CD4-positive, alpha-beta T cell treated with Interleukin-17A for 1 hour (primary cell): ENCODE measurements at places on chromosomes 6 and 20.

GRCh38 chr6:60670036-60670435 is 1616.0 kb downstream of the KHDRBS2 start:
- no peak for DNase-seq

DNA sequence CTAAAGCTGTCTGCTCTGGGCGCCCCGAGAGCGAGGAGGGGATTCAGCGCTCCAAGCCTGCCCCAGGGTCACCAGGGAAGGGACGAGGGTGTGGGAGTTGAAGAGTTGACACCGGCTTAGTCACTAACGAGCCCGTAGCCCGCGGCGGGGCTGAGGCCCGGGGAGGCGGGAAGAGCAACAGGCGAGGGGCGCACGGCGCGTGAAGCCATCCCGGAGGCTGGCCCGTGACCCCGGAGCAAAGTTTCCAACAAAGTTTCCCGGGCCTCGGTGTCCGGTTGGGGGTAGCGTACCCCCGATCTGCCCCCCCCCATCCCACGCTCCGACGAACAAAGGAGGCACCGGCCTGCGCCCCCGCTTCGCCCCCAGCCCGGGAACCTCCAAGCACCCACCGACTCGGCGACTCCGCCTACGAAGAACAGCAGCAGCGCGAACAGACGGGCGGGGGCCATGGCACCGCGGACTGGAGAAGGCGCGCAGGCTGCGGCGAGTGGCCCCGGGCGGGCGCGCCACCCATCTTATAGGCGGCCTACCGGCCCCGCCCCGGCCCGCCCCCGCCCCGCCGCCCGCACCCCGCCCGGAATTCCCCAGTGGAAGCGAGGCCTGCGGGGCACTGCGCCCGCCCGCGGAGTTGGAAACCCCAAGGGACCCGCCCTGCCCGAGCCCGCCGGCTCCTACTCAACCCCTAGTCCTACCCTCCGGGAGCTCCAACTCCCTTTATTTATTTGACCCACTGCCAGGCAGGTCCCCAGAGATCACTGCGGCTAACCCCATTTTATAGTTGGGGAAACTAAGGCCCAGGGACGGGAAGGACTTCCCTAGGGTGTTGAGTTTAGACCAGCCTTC is at the start of gene SDC4:
TSS of gene SDC4 (minus strand) at position 489 of the 843 bp plus-strand sequence. CDS start at position 449, 40 bp downstream.
- peak; percentile 72 for DNase-seq

DNA sequence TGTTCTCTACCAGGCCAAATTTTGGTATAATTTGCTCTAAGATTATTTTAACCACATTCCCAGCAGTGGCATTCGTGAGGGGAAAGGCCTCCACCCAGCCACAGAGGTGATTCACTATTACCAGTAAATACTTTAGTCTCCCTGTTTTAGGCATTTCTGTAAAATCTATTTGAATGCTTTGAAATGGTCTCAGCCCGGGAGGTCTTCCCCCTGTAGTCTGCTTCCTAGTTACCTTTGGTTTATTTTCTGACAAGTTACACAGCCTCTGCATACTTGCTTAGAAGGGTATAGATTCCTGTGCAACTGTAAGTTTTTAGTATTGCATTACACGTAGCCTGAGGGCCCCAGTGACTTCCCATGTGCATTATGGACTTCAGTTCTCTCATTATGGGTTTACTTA is 248.7 kb downstream of the C6orf118 start:
- DNase-seq, result no peak

- DNase-seq, result no peak
Observed at GRCh38 chr6:157668009-157668401, 155.0 kb upstream of the SNX9 start.

DNA sequence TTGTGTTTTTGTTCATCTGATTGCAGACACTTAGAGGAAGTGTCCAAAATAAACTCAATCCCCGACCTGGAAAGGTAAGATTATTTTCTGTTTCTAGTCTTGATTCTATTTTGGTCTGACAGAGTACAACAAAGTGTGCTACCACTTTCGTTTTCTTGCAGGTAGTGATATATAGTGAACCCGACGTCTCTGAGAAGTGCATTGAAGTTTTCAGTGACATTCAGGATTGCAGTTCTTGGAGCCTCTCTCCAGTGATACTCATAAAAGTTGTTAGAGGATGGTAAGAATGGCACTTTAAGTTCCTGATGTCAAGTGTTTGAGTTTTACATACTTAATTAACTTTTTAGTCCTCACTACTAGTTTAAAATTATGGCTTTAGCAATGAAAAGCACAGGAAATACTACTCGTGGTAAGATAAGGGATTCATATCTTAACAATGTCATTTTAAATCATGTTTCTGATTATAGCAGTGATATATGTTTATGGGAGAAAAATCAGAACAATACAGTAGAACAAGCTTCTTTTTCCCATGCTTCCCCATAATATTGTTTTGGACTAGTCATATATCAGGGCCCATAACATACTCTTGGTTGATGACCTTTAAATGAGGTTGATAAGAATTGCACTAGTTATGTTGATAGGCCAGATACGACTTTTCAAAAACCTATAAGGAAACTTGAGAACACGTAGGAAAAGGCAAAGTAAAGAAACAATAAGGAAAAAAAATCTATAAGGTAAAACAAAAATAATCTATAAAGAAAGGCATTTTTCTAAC is 104.0 kb downstream of the RTN4IP1 start:
- peak; percentile 66 for DNase-seq

DNA sequence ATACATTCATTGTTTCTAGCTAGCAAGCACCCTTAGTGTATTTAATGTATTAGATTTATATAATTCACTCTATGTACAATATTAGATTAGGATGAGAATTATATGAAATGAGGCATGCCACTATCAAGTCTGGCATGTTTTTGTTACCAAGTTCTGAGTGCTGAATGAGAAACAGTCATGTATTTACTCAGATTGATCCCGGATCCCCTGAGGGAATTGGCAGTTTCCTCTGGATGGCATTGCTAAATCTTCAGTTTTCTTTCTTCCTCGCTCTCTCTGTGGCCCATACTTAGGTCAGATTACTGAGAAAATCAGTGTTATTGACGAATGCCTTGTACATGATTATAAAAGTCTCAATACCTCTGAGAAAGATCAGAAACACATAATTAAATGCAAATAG is 66.6 kb downstream of the CDKAL1 start:
- DNase-seq, result no peak

GRCh38 chr6:108661430-108661829 is 100.7 kb downstream of the FOXO3 start:
- DNase-seq, result no peak

- DNase-seq, result no peak
Observed at GRCh38 chr6:88764081-88764480, 199.3 kb downstream of the RNGTT start.

DNA sequence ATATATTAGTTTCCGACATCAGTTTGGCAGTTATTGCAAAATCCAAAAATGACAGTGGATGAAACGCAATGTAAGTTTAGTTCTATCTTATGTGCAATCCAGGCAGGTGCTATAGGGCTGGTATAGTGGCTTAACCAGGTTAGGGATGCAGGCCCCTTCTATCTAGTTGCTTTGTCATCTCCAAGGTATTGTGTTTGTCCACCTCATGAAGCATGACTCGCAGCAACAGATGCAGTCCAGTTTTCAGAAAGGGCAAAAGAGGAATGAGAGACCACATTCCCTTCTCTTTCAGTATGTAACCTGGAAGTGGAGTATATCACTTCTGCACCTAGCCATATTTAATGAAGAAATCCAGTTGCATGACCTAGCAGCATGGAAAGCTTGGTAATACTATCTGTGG is 59.7 kb downstream of the PKIB start:
- no peak for DNase-seq

- DNase-seq, result no peak
Observed at GRCh38 chr20:23417861-23418260, 3.4 kb downstream of the NAPB start.

- DNase-seq, result no peak
Observed at GRCh38 chr6:121549736-121550135, 114.3 kb downstream of the GJA1 start.

- no peak for DNase-seq
Observed at GRCh38 chr6:165679326-165679725, 16.3 kb upstream of the PDE10A start.

- no peak for DNase-seq
Observed at GRCh38 chr6:151280859-151281258, 41.1 kb downstream of the AKAP12 start.

DNA sequence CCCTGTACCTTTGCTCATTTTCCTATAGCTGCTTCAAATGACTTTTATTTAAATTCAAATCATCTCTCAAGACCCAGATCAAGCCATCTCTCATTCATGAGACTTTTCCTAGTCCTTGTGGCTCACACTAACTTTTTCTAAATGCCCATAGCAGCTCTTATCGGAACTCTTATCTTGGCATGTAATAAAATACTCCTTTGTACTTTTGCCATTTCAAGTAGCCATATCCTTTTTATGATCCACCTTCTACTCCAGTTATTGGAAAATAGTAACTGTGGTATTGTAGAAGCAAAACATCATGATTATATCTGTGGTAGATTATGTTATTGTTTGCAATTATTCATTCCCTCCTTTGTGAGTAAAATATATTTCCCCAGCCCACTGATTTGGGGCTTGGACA is 37.6 kb upstream of the FILIP1 start:
- DNase-seq, result no peak

GRCh38 chr20:4300401-4300800 is 285.0 kb upstream of the RNF24 start:
- no peak for DNase-seq

- DNase-seq, result no peak
Observed at GRCh38 chr6:100617633-100618350, 153.1 kb upstream of the SIM1 start.

- DNase-seq, result no peak
Observed at GRCh38 chr6:30102414-30102969, 10.4 kb downstream of the TRIM31 start.
